ENCODE measurements at places on chromosomes 2 and 18. TPM values are rescaled to one million over a fixed set of nuclear protein-coding genes. Genes with fewer than 3 reads are reported as not detected.

GRCh38 chr2:67649331-67650261 lies 252.5 kb downstream of the ETAA1 start:
- no peaks in the 10 kb centered on the region for H3K27me3 ChIP-seq
- no peaks in the 10 kb centered on the region for H3K36me3 ChIP-seq
- no peak overlapping the region for H3K4me3 ChIP-seq
- peak overlapping the region; percentile 61 for H3K27ac ChIP-seq
- H3K4me1 ChIP-seq, result peaks cover 11% of the 10 kb centered on the region

- H3K4me3 ChIP-seq, result no peak overlapping the region
- no peaks in the 10 kb centered on the region for H3K36me3 ChIP-seq
- no peaks in the 10 kb centered on the region for H3K27me3 ChIP-seq
- DNase-seq, result no peak
Observed at GRCh38 chr2:37543999-37544557, 127.4 kb downstream of the CDC42EP3 start.

GRCh38 chr2:125169764-125170146 lies 1144.7 kb downstream of the CNTNAP5 start:
- H3K27ac ChIP-seq, result no peak overlapping the region
- no peak for DNase-seq
- H3K4me1 ChIP-seq, result no peaks in the 10 kb centered on the region
- no peak overlapping the region for H3K4me3 ChIP-seq
- H3K27me3 ChIP-seq, result no peaks in the 10 kb centered on the region

DNA sequence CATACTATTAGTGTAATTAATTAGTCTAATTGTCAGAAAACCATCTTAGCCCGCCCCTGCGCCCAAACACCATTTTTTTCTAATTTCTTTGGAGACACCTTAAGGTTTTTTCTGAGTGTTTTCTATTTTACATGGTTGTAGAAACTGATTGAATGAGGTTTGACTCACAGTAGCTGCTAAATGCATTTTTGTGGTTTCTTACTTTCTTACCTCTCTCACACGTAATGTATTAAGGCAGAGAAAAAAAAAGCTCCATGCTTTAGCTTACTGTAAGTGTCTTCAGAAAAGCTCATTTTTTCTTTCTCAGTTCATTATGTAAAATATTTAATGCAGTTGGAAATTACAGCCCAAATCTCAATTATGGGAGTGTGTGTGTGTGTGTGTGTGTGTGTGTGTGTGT lies 548.5 kb upstream of the LRRTM4 start:
- no peak for DNase-seq
- no peaks in the 10 kb centered on the region for H3K36me3 ChIP-seq
- no peak overlapping the region for H3K4me3 ChIP-seq

The ENOSF1 gene
- total RNA-seq, result 10.0 TPM

GRCh38 chr2:104434318-104434792 lies 419.6 kb upstream of the POU3F3 start:
- no peaks in the 10 kb centered on the region for H3K4me1 ChIP-seq
- H3K36me3 ChIP-seq, result no peaks in the 10 kb centered on the region
- H3K27me3 ChIP-seq, result no peaks in the 10 kb centered on the region
- no peak overlapping the region for H3K4me3 ChIP-seq
- no peak overlapping the region for H3K27ac ChIP-seq
- no peak for DNase-seq

DNA sequence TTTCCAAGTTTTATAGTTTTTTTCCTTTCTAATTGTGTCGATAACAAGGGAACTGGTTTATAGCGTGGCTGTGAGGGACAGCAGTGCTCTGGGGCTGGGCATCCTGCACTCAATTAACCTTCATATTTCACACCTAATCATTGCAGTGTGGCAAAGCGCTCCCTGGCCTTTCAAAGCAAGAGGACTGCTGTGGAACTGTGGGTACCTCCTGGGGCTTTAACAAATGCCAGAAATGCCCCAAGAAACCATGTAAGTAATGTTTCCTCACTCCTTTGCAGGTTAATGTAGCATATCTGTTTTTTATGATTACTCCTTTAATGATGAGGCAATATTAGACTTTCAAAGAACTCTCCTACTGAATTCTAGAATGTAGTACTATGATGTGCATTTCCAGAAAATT lies 259.0 kb upstream of the RASGRP3 start:
- no peaks in the 10 kb centered on the region for H3K27me3 ChIP-seq
- no peak overlapping the region for H3K4me3 ChIP-seq
- H3K27ac ChIP-seq, result peak overlapping the region; percentile 28
- no peak for DNase-seq
- H3K4me1 ChIP-seq, result peaks cover 34% of the 10 kb centered on the region

DNA sequence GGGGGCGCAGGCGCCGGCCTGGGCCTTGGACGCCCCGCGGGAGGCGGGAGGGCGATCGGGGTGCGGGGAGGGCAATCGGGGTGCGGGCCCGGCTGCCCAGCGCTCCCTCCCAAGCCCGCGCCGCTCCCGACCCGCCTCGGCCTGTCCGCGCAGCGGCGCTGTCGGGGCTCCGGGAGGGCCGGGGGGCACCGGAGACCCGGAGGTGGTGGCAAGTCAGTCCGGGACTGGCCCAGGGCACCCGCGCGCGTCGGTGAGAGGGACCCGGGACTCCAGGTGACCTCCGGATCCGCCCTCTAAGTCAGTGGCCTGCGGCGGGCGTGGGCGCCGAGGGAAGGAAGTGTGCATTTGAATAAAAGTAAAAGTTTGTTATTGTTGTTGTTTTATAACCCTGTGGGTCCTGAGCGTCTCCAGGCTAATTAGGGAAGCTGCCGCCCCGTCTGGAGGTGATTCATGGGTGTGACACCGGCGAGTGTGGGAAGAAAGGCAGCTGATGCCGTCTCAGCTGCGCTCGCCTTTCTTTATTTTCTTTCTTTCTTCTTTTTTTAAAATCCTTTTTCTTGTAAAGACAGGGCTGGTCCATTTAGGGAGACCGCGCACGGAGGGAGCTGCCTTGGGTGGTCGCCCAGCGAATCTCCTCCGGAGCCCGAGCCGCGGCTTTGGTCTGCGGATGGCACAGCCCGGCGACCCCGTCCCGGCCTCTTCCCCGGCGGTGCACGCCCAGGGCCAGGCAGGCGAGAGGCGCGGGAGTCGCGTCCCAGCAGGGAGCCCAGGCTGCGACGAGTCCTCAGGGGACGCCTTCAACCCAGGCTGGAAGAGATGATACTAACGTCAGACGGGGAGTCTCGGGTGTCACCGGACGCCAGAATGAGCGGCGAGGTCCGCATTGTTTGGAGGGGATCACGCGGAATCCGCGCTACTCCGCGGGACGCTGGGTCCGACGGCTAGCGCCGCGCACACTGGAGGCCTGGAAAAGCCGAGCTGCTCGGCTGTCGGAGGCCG lies 627 bp upstream of the CRACDL start:
- no peak overlapping the region for H3K27ac ChIP-seq
- no peaks in the 10 kb centered on the region for H3K36me3 ChIP-seq
- no peaks in the 10 kb centered on the region for H3K4me1 ChIP-seq
- peaks cover 61% of the 10 kb centered on the region for H3K27me3 ChIP-seq
- DNase-seq, result no peak
- no peak overlapping the region for H3K4me3 ChIP-seq

DNA sequence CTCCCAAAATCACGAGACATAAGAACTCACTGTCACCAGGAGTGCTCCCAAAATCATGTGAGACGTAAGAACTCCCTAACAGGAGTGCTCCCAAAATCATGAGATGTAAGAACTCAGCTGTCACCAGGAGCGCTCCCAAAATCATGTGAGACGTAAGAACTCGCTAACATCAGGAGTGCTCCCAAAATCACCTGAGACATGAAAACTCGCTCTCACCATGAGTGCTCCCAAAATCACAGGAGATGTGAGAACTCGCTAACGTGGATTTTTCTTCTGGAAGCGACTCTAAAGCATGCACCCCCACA lies 53.1 kb downstream of the CTDP1 start:
- H3K27ac ChIP-seq, result no peak overlapping the region
- H3K4me1 ChIP-seq, result no peaks in the 10 kb centered on the region
- H3K4me3 ChIP-seq, result no peak overlapping the region
- no peak for DNase-seq
- peaks cover 72% of the 10 kb centered on the region for H3K36me3 ChIP-seq
- H3K27me3 ChIP-seq, result no peaks in the 10 kb centered on the region

DNA sequence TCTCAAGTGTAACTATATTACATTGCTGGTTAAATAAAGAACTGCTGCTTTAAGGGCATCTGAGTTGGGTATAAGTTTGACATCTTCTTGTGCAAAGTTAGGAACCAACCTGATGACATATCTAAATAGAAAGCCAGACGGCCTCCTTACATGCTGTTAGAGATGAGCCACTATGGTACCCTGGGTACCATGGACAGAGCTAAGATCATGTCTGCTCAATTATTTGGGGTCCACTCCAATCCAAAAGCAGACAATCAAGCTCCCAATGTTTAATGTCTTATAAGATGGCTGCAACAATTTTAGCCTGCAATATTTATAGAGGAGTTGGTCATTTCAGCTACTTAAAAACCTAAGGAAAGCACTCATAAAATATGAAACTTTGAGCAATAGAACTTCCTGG lies 86.2 kb downstream of the UPP2 start:
- H3K27me3 ChIP-seq, result no peaks in the 10 kb centered on the region
- no peaks in the 10 kb centered on the region for H3K4me1 ChIP-seq
- H3K36me3 ChIP-seq, result no peaks in the 10 kb centered on the region
- H3K27ac ChIP-seq, result no peak overlapping the region
- H3K4me3 ChIP-seq, result no peak overlapping the region

DNA sequence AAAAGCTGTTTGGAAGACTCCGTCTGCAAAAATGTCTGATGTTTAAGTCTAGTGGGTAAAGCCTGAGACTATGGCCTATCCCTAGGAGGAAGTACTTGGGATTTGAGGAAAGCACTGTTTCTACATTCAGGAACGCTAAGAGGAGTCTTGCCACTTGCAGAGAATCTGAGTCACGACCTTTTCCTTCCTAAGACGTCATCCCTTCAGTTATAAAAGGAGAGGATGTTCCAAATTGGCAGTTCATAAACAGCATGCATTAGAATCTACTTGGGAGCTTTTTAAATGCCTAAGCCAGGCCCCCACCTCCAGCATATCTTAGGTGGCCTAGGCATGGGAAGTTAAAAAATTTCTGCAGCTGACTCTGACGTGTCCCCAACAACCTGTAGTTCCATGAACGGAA lies 125.9 kb downstream of the TTC32 start:
- no peaks in the 10 kb centered on the region for H3K36me3 ChIP-seq
- H3K4me3 ChIP-seq, result no peak overlapping the region
- H3K4me1 ChIP-seq, result peaks cover 20% of the 10 kb centered on the region
- no peak overlapping the region for H3K27ac ChIP-seq
- DNase-seq, result peak; percentile 69

DNA sequence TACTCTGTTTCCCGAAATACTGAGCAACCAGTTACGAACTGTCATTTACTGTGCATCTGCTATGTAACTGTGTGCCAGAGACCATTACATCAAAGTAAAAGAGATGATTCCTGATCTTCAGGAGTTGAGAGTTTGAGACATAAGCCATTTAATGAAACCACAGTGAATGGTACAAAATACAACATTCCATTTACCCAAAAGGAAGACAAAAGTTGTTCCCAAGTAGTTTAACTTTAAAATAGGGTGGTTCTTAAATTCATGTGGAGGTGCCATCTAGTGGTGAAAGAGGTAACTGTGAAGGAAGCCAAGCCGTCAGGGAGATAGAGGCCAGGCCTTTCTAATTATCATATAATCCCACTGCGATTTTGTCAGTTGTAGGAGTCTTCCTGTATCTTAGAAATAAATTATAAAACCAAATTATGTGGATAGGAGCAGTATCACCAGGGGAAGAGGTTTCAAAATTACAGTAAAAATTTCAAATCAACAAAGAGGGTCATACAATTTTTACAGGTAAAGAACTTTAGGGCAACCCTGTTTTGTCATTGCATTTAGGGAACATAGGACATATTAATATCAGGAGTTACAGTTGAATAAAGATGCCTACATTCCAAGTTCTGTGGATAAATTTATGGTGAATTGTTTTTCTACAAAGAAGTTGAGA lies 67.7 kb downstream of the EPAS1 start:
- H3K4me1 ChIP-seq, result peaks cover 19% of the 10 kb centered on the region
- peaks cover 58% of the 10 kb centered on the region for H3K36me3 ChIP-seq
- H3K27ac ChIP-seq, result no peak overlapping the region
- H3K4me3 ChIP-seq, result no peak overlapping the region
- peak; percentile 72 for DNase-seq
- no peaks in the 10 kb centered on the region for H3K27me3 ChIP-seq

- no peak for DNase-seq
- H3K36me3 ChIP-seq, result no peaks in the 10 kb centered on the region
- no peak overlapping the region for H3K4me3 ChIP-seq
- no peaks in the 10 kb centered on the region for H3K27me3 ChIP-seq
- H3K27ac ChIP-seq, result no peak overlapping the region
Observed at GRCh38 chr2:66781804-66782203, 346.9 kb downstream of the MEIS1 start.

DNA sequence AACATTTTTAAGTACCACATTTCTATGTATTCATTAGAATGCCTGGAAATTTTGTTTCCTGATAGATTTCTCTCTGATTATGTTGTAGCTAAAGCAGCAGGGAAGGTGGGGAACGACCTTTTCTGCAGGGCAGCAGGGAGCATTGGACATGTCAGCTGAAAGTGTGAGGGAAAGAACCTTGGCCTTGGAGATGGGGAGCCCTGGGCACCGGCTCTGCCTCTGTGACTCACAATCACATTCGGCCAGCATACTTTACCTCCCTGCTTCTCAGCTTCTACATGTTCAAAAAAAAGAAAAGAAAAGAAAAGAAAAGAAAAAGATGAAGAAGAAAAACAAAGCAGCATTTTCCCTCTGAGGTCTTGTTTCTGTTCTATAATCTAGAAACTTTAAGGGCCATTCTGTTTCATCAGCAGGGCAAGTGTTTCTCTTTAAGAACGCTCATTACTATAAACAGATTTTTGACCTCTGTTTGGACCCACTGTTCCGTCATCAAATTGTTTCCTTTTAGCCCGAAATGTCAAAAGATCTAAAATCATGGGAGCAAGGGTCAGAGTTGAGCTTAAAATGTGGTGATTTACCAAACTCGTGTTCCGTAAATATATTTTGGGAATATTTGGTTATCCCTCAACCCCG lies 27.9 kb downstream of the SETBP1 start:
- peak; percentile 16 for DNase-seq
- no peaks in the 10 kb centered on the region for H3K27me3 ChIP-seq
- peak overlapping the region; percentile 2 for H3K27ac ChIP-seq
- H3K4me3 ChIP-seq, result no peak overlapping the region
- peaks cover 3% of the 10 kb centered on the region for H3K4me1 ChIP-seq
- no peaks in the 10 kb centered on the region for H3K36me3 ChIP-seq

- DNase-seq, result no peak
- no peaks in the 10 kb centered on the region for H3K36me3 ChIP-seq
- no peak overlapping the region for H3K27ac ChIP-seq
- no peak overlapping the region for H3K4me3 ChIP-seq
- H3K27me3 ChIP-seq, result peaks cover 6% of the 10 kb centered on the region
- H3K4me1 ChIP-seq, result no peaks in the 10 kb centered on the region
Observed at GRCh38 chr2:98191883-98192282, 104.9 kb downstream of the VWA3B start.

DNA sequence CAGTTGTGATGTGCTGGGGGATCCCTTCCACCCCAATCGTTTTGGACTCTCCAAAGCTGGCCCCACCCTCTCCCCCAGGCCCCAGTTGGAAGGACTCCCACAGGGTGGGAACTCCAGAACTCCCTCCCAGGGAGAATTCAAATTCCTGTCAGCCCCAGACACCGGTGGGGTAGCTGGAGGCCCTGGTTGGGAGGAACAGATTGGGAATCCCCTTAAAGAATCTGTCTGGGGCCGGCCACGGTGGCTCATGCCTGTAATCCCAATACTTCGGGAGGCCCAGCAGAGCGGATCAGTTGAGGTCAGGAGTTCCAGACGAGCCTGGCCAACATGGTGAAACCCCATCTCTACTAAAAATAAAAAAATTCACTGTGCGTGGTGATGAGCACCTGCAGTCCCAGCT lies 155.5 kb downstream of the ANKRD36C start:
- peaks cover 3% of the 10 kb centered on the region for H3K36me3 ChIP-seq
- H3K27ac ChIP-seq, result no peak overlapping the region
- H3K27me3 ChIP-seq, result no peaks in the 10 kb centered on the region
- no peaks in the 10 kb centered on the region for H3K4me1 ChIP-seq

The CPS1 gene
- 20.1 TPM for total RNA-seq

All from IMR-90 (cell line).